ENCODE measurements at places on chromosomes 6 and 20. TPM values are rescaled to one million over a fixed set of nuclear protein-coding genes. Genes with fewer than 3 reads are reported as not detected.

SLC35D3 gene
- total RNA-seq = 0.56 TPM

EFCAB8 gene
- total RNA-seq = 0.25 TPM

OR2J3 gene
- 0.14 TPM for total RNA-seq

TNFRSF6B gene
- total RNA-seq = not detected

ZC3H12D gene
- 1.4 TPM for total RNA-seq

DNA sequence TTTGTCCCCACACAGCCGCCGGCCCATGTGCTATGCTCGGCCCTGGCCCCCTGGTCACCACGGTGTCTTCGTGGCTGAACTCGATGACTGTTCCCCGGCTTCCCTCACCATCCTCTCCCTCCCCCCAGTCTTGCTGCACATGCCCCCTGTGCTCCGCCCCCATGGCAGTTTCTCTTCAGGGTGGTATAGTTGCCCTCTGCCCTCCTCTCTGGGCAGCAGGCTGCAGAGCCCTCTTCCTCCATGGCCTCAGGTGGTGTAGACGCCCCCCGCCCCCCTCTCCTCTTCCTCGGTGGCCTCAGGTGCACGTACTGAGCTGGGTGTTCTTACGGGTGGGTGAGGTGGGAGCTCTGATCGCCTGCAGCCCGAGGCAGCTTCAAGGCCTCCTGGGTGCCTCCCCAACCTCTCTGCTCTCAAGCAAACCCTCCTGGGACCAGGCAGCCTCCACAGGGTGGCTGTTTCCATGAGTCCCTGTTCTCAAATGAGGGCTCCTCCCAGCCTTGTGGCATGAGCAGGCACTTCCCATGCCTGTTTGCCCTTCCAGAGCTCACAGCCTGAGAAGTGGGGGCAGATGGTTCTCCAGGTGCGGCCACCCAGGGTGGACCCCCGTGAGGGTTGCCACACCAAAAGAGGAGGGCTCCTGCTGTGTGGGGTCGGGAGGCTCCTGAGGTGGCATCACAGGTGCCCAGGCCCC lies 24.8 kb downstream of the COL20A1 start:
- no peak for DNase-seq

- no peak for DNase-seq
Observed at GRCh38 chr20:47429409-47429808, 72.3 kb upstream of the NCOA3 start.

- no peak for DNase-seq
Observed at GRCh38 chr6:69276204-69276603, 520.6 kb downstream of the LMBRD1 start.

DNA sequence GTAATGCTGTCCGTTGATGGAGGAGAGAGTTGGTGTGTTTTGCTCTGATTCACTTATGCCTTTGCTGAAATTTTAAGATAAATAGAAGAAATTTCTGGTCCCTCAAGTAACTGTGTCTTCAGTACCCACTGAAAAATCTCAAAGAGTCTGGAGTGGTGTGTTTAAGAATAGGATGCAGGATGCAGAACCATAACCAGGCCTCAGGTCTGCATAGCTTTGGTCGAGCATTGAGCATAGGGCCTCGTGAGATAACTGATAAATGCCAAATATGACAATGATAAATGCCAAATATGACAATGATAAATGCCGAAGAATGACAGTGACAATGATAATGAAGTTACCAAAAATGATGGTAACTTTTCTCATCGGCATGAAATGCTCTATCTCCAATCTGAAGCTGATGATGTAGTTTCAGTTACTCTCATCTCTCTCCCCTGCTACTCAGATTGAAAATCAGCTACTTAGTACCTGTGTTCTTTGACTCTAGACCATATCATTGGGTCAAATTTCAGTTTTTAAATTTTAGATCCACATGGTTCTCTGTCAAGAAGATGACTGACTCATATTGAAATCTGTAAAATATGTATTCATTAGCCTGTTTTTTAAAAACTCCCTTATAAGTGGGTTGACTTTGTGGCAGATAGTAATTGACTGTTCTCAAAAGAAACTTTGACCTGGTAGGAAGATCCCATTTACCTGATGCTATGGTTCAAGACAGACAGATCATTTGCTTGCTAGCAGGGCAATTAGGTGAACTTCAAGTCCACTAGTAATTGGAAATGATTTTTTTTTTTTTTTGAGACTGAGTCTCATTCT lies 96.6 kb downstream of the SLC16A10 start:
- DNase-seq = no peak
